NCI-H526 treated with DMSO at 0.1 percent for 48 hours (cell line): ENCODE measurements at places on chromosomes 4 and X.

GRCh38 chrX:55867708-55868107 lies 150.2 kb downstream of the RRAGB start:
- no peak for DNase-seq

DNA sequence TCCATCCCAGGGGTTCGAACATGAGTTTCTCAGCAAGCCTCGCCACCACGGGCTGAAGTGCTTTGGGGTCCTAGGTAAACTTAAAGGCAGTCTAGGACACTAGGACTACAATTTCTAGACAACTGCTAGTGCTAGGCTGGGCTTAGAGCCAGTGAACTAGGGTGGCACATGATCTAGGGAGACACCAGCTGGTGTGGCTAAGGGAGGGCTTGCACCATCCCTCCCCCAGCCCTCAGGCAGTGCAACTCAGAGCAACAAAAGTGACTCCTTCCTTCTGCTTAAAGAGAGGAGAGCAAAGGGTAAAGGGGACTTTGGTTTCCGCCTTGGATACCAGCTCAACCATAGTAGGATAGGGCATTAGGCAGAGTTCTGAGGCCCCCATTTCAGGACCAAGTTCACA lies 162.5 kb upstream of the AFF2 start:
- DNase-seq: no peak

- DNase-seq: no peak
Observed at GRCh38 chr4:155712846-155713245, 46.0 kb upstream of the GUCY1B1 start.

DNA sequence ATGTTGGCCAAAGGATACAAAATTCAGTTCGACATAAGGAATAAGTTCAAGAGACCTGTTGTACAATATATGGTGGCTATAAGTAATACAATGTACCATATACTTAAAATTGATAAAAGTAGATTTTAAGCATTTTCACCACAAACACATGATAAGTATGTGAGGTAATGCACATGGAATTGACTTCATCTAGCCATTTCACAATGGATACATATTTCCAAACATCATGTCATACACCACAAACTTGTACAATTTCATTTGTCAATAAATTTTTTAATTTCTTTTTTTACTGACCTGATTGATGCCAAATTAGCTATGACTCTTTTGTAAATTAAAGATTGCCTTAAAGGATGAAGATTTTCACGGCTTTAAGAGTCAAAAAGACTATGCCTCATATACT lies 103.1 kb upstream of the VCX2 start:
- DNase-seq: no peak

- DNase-seq: no peak
Observed at GRCh38 chr4:110049951-110050925, 137.6 kb downstream of the EGF start.
